ENCODE measurements at places on chromosomes 4 and X. TPM values are rescaled to one million over a fixed set of nuclear protein-coding genes. Genes with fewer than 3 reads are reported as not detected.

ADH7 gene
- total RNA-seq: not detected

TMPRSS11E gene
- total RNA-seq: not detected

RAB39B gene
- total RNA-seq: 9.4 TPM

PFKFB1 gene
- total RNA-seq: 0.44 TPM

TRAPPC2 gene
- total RNA-seq: 33.0 TPM

TMEM156 gene
- 14.9 TPM for total RNA-seq

PNMA3 gene
- total RNA-seq: 5.7 TPM

ADRA2C gene
- not detected for total RNA-seq

ERVMER34-1 gene
- total RNA-seq: not detected

ETDA gene
- not detected for total RNA-seq

TCP11X1 gene
- not detected for total RNA-seq

CXXC4 gene
- total RNA-seq: 0.06 TPM

TKTL1 gene
- 1.2 TPM for total RNA-seq

ZDHHC15 gene
- 0.11 TPM for total RNA-seq

Measured in activated naive CD8-positive, alpha-beta T cell treated with anti-CD3 and anti-CD28 coated beads, Interleukin-2, amount 10 ng/mL, durations not matched to agents 7 days and 5 days (primary cell).